ENCODE measurements at places on chromosomes 7 and 10.

GRCh38 chr7:7761974-7762779, 43.8 kb upstream of the RPA3 start:
- no peak for DNase-seq

DNA sequence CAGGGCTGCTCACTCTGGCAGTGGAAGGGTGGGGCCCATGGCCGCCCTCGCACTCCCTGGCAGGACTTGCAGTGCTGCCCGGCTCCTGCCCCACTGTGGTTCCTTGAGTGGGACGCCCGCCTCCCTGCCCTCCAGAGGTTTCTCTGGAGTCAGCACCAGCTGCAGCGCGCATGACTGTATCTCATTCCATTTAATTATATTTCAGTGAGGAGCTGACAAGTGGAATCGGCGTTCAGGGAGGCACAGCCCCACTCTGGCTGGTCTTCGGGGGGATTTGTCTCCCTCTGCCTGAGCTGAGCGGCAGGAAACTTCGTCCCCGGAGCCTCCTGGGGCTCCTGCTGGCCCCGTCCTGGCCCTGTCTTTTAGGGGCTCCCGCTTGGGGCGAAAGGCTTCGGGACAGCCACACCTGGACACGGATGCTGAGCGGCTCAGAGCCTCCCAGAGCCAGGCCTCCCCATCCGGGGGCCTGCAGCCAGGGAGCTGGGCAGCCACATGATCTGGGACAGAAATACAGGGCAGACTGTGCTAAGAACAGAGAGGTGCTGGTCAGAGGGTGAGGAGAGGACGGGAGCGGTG, 75.3 kb upstream of the NKX6-2 start:
- no peak for DNase-seq

DNA sequence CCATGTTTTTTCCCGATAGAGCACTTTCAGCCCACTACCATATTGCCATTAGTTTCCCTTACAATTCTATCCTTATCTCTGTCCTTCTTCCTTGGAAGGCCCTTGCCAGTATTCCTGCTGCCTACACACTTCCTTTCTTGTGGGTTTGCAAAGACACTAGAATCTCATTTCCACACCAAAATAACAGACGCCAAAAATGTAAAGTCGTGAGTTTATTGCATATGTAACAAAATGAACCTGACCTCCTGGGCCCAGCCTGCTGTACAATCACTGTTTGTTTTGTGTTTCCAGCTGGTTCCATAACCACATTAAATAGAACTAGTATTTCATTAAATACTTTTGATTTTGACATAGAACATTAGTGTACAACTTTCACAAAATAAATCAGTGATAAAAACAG, 116.7 kb downstream of the SMURF1 start:
- DNase-seq = peak; percentile 24

DNA sequence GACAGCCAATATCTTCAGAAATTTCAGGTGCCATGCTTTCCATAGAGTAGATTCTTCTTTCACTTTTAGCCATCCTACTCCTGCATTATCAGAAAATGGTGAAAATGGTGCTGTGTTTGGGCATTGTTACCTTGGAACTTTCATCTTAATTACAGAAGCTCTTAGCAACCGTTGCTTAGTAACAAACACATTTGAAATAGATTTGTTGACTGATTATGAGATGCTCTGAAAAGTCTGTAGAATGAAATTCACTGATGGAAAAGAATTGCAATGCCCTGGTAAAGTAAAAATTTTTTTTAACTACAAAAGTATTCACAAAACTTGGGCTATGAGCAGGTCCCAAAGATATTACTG, 249.3 kb upstream of the NEBL start:
- no peak for DNase-seq

- DNase-seq = peak; percentile 84
Observed at GRCh38 chr10:10824591-10825148, 193.0 kb upstream of the CELF2 start.

DNA sequence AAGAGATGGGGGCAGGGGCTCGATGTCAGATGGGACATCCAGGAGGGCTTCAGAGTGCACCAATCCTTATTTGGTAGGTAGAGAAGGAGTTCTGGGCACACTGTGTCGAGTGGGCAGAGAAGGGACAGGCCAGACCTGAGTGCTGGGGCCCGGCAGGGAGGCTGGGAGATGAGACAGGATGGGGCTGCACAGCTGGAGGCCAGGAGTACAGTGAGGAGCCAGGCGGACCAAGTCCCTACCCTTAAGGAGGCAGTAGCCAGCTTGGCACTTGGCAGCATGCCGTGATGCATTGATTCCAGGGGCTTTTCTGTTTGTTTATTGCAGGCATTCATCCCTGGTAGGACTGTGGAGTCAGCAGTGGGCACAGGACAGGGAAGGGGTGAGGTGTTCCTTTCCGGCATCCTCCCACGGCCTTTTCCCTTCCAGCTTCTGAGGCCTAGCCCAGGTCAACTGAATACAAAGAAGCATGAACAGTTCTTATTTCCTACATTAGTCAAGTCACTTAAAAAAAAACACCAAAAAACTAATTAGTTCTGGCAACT, 168.8 kb upstream of the CDCA7L start:
- DNase-seq = peak; percentile 69

DNA sequence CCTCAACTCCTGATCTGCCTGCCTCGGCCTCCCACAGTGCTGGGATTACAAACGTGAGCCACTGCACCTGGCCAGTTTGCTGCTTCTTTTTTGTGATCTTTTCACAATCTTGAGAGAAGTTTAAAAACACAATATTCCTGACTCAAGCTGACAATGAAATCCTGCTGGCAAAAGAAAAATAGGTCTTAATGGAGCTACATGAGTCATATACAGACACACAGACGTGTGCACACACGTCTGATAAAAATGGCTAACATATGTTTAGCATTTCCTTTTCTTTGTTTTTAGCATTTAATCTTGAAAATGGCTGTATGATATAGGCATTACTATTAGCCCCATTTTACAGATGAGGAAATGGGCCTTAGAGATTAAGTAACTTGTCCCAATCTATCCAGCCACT, 29.4 kb upstream of the RAB18 start:
- no peak for DNase-seq

DNA sequence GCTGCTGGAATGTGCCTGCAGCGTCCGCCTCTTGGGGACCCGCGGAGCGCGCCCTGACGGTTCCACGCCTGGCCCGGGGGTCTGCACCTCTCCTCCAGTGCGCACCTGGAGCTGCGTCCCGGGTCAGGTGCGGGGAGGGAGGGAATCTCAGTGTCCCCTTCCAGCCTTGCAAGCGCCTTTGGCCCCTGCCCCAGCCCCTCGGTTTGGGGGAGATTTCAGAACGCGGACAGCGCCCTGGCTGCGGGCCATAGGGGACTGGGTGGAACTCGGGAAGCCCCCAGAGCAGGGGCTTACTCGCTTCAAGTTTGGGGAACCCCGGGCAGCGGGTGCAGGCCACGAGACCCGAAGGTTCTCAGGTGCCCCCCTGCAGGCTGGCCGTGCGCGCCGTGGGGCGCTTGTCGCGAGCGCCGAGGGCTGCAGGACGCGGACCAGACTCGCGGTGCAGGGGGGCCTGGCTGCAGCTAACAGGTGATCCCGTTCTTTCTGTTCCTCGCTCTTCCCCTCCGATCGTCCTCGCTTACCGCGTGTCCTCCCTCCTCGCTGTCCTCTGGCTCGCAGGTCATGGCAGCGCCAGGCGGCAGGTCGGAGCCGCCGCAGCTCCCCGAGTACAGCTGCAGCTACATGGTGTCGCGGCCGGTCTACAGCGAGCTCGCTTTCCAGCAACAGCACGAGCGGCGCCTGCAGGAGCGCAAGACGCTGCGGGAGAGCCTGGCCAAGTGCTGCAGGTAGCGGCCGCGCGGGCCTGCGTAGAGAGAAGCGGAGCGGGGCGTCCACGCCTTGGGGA, 645 bp downstream of the SLC26A4 start:
- peak; percentile 75 for DNase-seq

- DNase-seq = no peak
Observed at GRCh38 chr10:100621360-100622205, 85.8 kb downstream of the HIF1AN start.

GRCh38 chr7:151520419-151521261, 945 bp upstream of the RHEB start:
- peak; percentile 84 for DNase-seq

DNA sequence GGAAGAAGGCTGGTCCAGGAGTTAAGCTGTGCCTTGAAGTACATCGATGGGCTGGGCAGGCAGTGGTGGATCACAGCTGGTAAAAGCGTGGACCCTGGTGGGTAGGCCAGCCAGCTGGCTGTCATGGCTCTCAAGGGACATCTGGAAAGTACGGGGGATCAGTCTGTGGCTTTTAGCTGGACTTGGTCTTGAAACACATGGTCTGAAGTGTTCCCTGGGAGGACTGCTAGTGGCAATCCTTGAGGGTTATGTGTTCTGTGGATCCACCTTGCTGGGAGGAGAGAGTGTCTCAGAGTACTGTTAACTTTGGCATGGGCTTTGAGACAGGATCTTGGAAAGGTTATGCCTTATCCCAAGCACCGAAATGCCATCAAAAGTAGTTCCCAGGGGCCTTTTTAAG, 754.3 kb downstream of the SUGCT start:
- DNase-seq = no peak

- DNase-seq = no peak
Observed at GRCh38 chr10:48701139-48701901, 16.6 kb downstream of the WDFY4 start.

GRCh38 chr7:17146621-17147020, 151.8 kb upstream of the AHR start:
- no peak for DNase-seq

DNA sequence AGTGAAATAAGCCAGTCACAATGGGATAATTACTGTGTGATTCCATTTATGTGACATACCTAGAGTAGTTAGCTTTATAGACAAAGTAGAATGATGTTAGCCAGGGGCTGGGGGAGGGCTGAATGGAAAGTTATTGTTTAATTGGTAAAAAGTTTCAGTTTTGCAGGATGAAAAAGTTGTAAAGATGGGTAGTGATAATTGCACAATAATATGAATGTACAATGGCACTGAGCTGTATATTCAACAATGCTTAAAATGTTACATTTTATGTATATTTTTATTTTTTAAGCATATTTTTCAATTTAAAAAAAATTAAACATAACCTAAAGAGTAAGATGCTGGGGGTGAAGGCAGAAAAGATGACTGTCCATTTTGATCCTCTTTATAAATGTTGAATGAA, 216.1 kb upstream of the KAT6B start:
- DNase-seq = no peak

DNA sequence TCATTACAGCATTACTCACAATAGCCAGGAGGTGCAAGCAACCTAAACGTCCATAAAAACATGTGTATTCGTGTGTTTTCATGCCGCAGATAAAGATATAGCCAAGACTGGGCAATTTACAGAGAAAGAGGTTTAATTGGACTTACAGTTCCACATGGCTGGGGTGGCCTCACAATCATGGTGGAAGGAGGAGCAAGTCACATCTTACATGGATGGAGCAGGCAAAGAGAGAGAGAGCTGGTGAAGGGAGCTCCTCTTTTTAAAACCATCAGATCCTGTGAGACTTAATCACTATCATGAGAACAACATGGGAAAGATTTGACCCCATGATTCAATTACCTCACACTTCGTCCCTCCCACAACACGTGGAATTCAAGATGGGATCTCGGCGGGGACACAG, 33.0 kb downstream of the PDLIM1 start:
- DNase-seq = no peak

GRCh38 chr7:50632561-50633413, 67.6 kb upstream of the DDC start:
- no peak for DNase-seq

- DNase-seq = no peak
Observed at GRCh38 chr7:44325811-44326241, 432 bp upstream of the CAMK2B start.

GRCh38 chr10:63228237-63228636, 95.1 kb downstream of the NRBF2 start:
- DNase-seq = no peak
